Activated T-helper 1 cell treated with anti-CD3 and anti-CD28 coated beads, Interleukin-2, amount 50 U/mL, for 16 hours (primary cell): ENCODE measurements at places on chromosomes 11 and 22.

DNA sequence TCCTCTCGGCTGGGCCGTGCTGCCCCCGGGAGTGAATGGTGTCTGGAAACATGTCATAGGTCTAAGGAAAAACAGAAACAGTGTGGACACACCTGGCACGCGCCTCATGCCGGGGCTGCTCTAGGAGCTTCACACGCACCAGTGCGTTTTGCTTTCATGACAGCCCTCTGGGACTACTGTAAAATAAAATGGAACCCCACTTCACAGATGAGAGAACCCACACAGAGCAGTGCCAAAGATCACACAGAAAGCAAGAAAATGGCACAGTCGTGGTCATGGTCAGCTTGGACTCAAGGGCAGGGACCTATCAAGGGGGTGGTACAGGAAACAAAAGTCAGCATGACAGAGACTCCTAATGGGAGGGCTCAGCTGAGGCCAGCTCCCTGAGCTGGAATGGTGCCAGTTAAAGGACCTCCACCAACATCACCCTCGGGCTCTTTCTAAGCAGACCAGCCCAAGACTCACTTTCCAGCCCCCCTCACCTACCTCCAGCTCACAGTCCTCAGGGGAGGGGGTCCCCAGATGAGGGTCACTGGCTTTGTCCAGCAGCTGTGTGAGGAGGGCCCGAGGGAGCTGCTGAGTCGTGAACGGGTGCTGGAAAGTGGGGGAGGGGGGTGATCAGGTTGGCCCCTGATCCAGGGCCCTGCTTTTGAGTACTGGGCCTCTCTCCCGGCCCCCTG, 3.3 kb downstream of the MAP4K2 start:
- DNase-seq, result no peak

DNA sequence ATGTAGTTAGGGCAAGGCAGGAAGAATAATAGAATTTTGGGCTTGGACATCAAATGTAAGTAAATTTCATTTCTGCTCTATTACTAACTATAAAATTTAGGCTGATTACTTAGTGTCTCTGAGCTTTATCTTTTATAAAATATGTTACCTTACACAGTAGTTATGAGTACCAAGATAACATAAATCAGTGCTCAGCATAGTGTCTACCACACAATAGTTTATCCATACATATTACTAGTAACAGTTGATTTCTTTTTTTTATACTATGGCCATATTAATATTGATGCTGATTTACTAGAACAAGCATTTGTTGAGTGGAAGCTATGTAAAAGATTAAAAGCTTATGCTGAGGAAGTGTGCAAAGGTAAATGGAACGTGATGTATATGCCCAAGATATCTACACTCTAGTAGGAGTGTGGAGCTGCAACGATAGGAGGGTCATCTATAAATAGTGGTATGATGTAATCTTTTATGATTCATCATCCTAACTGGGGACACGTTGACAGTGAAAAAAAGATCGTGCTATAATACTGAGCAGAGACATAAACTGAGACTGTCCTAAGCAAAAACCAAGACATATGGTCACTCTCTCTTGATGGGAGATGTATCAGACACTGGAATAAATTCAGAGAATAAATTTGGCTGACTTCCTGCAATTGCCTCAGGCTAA, 8.7 kb upstream of the SLC5A12 start:
- no peak for DNase-seq

DNA sequence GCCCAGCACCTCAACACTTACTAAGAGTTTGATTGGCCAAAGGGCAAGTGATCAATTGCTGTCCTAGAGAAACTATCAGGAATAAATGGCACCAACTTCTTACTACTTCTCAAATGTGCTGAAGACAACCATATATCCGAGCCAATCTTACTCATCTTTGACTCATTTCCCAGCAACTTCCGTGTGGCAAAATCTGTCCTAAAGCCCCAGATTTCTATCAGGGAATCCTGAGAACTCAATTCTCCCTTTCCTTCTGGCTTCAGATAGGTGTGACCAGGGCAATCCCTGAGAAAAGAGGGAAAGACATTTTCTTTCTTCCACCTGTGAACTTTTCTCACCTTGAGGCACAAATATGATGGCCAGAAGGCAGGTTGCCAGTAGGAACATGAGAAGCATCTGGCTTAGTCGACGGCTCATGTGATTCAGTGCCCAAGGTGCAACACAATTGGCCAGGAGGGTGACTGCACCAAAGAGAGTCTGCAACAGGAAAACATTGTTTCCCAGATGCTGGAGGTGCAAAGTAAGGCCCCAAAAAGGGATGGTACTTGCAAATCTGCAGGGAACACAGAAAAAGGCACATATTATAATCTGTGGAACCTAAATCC, 21.8 kb upstream of the SLC22A24 start:
- no peak for DNase-seq

DNA sequence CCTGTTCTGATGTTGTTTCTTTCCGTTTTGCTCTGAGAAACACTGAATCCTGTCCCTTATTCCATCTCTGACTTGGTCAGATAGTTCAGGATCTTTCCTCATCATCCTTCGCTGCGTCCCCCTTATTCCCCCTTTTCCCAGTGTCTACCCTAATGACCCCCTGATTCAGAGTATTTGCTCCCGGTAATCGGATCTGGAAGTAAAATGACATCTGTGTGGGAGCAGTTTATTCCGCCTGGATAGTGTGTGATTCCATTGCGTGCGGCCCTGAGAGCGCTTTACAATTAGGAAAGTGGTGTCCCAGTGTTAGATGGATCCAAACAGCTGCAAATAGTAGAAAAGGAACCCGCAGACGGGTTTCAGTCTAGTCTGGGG, 606 bp downstream of the DRG1 start:
- no peak for DNase-seq

- no peak for DNase-seq
Measured at GRCh38 chr11:120635136-120635810, 123.7 kb downstream of the GRIK4 start.

DNA sequence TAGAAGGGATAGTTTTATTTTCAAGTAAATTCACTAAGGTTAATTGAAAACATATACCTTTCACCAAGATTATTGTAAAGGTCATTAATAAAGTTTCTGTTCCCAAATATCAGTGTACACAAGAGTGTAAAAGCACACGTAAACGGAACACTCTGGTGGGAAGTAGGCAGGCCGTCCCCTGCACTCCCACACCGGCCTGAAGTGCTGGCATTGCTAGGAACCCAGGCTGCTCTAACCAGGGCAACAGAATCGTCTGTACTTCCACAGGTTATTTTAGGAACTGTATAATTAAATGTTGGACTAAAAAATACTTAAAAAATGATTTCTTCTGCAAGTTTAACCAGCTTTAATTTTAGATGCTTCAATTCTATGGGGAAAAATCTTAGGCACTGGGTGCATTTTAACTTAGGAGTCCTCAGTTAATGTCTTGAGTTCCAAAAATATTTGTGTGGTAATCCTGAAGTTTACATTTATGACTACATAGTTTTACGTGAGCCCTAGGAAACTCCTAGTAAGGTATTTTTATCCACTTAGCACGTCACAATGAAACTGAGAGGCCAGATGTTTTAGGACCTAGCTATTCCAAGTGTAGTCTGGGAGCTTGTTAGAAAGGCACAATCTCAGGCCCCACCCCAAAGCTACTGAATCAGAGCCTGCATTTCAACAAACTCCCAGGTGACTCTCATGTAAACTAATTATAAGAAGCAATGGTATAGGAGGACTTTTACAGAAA, 31.2 kb downstream of the KMT5B start:
- DNase-seq, result no peak

DNA sequence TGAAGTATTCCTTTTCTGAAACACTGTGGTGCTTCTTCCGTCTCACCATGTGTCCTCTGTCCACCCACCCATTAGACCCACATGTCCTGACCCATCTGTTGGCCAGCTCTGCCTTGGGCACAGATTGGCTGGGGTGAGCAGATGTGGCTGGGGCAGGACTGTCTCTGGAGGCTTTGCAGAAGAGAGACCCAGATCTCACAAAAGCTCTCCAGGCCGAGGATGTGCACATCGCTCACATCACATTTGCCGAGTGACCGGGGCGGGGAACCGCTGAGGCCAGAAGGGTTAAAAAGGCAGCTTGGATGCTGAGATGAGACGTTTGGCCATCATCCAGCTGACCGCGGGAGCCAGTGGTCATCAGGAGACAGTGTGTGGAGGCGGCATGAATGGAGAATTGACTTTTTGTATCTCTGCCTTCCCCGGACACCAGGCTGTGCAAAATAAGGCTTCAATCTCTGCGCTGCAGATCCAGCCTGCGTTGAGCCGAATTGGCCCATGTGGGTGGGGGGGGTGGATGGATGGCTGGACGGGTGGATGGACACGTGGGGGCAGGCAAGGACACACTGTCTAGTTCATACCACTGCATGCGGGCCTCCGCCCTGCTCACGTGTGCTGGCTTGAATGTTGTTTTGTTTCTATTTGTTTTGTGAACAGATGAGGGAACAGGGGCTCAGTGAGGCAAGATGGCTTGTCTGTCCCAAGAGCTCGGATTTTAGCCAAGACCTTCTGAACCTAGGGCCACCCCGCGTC, 6.1 kb downstream of the IFITM10 start:
- DNase-seq, result no peak

GRCh38 chr22:27149921-27150543, 492.6 kb downstream of the MIAT start:
- DNase-seq, result no peak

GRCh38 chr11:26675233-26675928, 46.5 kb downstream of the SLC5A12 start:
- no peak for DNase-seq

- no peak for DNase-seq
Measured at GRCh38 chr11:32500001-32500400, 64.7 kb upstream of the WT1 start.

- DNase-seq, result no peak
Measured at GRCh38 chr11:69773626-69774353, 1.4 kb downstream of the FGF4 start.

- DNase-seq, result no peak
Measured at GRCh38 chr22:22155146-22155545, 89.4 kb upstream of the VPREB1 start.

- DNase-seq, result no peak
Measured at GRCh38 chr11:67290801-67291200, 1.7 kb downstream of the ANKRD13D start.

- DNase-seq, result no peak
Measured at GRCh38 chr11:45662096-45662664, 3.2 kb downstream of the CHST1 start.

- DNase-seq, result no peak
Measured at GRCh38 chr22:20299746-20300136, 20.1 kb downstream of the DGCR6L start.

DNA sequence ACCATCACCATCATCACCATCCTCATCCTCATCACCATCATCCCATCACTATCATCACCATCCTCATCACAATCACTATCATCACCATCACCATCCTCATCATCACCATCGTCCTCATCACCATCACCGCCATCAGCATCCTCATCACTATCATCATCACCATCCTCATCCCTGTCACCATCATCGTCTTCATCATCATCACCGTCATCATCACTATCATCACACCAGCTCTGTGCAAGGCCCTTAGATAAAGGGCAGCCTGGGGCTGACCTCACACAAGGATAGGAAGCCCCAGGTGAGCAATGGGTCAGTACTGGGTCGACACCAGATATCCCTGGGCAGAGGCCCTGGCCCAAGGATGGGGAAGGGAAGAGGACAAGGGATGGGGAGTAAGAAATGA, 16.1 kb downstream of the RTN4R start:
- no peak for DNase-seq

GRCh38 chr11:134652586-134653255, 240.7 kb upstream of the B3GAT1 start:
- no peak for DNase-seq

- no peak for DNase-seq
Measured at GRCh38 chr11:76685237-76685636, 14.7 kb upstream of the LRRC32 start.

GRCh38 chr11:44775985-44776446, 49.3 kb downstream of the TSPAN18 start:
- no peak for DNase-seq

DNA sequence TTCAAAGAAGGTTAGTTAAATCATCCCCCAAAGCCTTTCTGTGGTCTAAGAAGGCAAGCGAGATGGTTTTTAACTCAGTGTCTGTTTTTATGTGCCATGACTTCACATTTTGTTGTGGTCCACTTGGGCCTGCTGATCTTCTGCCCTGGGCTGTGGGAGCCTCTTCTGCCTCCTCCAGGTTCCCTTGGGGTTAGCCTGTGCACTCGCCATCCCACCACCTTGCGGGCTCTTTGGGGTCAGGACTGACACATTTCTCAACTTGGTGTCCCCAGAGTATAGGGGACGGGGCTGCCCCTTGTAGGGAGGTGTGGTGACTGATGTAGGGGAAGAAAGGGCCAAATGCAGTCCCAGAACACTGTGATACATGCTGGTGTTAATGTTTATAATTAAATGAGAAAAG, 207.0 kb downstream of the TBC1D22A start:
- DNase-seq, result no peak

DNA sequence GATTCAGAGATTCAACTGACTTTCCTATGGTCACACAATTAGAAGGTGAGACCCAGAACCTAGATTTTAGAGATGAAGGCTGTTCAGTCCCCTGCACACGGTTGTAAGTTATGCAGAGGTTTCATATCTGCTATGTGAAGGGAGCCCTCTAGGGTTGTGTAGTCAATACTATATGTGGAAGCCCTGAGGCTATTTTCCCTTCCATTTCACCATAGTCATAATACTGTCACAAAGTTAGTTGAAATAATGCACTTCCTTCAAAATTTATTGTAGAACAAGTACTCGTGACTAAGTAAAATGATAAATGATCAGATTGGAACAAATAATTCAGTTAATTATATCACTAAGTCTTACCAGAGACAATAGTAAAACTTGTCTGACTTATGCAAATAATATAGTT, 48.8 kb downstream of the ENDOD1 start:
- no peak for DNase-seq
